ENCODE measurements at places on chromosomes 11 and 22.

DNA sequence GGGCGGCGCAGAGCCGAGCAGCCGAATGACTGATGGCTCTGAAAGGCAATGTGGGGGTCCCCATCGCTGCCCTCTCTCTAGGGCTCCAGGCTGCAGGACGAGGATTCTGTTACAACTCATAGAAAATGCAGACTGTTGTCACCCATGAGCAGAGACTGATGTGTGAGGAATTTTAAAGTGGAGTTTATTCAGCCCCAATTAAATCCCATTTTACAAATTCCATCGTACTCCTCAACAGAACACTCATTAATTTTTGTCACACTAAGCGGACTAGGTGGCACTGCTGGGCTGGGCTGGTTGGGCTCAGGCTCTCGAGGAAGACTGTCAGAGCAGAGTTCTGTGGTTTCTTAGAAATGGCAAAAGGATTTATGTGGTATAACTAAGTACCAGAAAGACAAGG lies 102.6 kb upstream of the SPON1 start:
- DNase-seq: no peak

- DNase-seq: no peak
Observed at GRCh38 chr11:118154641-118155040, 2.0 kb upstream of the SCN4B start.

GRCh38 chr11:110587972-110588371 lies 124.3 kb downstream of the ARHGAP20 start:
- DNase-seq: peak; percentile 45

DNA sequence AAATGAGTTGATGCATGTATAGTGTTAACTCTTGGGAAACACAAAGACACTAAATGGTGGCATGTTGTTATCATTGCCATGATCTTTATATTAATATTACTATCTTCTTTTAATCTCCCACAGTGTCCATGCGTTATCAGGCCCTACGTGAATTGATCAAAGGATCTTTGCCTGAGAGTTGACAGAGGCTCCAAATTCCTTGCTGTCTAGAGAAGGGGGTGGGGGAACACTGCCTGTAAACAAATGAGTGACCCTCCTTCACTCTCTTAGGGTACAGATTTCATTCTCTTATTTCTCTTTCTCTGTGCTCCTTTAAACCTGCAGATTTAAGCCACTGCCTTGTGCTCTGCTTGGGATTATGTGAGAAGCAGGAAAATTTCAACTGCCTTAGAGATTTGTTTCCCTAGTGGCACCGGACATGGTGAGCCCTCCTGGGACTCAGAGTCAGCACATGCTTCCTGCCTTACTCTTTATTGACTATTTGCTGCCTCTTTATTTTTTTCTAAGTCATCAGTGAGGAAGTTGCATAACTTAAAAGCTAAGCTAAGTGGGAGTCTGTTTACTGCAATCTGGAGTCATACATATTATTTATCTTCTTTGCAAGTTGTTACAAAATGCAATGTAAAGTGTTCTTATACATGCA lies 122.9 kb downstream of the MAML2 start:
- no peak for DNase-seq

DNA sequence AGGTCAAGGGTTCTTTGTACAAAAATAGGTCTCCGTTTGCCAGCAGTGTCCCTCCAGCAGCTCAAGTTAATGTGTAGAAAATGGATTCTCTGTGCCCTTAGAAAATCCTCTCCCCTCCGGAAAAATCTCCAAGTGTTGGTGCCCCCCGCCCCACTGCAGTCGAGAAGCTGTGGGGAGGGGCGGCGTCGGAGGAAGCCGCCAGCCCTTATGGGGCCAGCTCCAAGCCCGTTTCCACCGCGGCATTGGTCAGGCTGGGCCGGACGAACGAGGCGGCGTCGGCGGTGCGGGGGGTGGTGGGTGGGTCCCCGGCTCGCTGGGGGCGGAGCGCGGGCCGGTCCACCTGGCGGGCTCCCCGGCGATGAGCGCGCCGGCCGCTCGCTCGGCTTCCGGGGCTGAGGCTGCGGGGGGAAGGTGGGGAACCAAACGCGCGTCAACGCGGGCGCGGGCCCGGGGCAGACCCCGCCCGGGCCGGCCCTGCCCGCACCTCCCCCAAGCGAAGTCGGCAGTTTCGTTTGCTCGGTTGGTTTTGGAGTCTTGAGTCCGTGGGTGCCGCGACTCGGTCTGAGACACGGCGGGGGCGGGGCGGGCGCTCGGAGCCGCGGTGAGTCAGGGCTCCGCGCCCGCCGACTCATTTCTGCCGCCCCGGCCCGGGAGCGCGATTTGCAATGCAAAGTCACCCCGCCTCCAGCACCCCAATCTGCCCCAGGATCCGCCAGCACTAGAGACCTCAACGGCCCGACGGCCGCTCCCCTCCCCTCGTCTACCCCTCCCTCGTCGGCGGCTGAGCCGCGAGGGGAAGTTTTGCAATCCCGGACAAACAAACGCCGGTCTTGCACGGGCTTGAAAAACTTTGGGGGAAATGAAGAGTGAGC lies 1.4 kb downstream of the ASCL2 start:
- DNase-seq: no peak

DNA sequence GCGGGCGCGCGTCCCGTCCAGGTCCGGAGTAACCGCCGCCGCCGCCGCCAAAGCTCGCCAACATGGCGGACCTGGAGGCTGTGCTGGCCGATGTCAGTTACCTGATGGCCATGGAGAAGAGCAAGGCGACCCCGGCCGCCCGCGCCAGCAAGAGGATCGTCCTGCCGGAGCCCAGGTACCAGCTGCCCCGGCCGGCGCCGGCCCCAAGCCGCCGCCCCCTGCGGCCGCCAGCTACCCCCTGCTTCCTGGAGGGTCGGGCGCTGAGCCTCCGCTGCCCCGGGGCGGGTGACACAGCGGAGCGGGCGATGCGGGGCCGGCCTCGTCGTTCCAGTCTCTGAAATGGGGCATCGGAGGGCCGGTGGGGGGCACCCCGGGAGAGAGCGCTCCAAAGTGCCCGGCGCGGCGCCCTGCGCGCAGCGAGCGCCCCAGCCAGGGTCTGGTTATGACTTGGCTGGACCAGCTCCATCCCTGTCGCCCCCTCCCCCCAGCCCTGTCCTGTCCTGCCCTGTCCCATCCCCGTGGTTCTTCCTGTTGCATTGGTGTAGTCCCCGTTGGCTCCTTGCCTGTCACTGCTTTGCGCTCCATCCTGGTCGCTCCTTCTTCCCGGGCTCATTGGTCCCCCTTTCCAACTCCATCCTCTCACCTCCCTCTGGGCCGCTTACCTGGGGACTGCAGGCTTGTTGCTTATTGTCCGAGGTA lies 653 bp downstream of the GRK3 start:
- DNase-seq: no peak

DNA sequence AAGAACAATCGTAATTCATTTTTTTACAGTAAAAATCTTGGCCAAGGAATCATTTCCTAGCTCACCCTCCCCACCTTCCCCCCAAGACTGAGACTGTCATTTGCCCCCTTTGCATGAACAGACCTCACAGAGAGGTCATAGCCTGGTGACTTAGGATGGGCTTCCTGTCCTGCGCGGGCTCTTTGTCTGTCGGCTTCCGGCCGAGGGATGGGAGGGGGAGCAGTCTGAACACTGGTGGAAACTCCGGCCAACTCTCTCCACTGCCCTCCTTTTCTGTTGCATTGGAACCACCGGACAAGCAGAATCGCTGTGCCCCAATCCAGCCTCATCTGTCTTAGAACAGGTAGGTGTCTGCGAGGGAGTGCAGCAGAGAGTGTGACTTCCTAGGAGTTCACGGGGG lies 41.7 kb downstream of the TEAD1 start:
- no peak for DNase-seq

GRCh38 chr11:73439002-73439843 lies 63.0 kb downstream of the RELT start:
- DNase-seq: no peak

- DNase-seq: no peak
Observed at GRCh38 chr11:111731821-111732220, 34.4 kb downstream of the PPP2R1B start.

- no peak for DNase-seq
Observed at GRCh38 chr11:68978626-68978930, 2.2 kb downstream of the MRGPRD start.

- DNase-seq: peak; percentile 63
Observed at GRCh38 chr11:125345421-125346178, 150.5 kb downstream of the FEZ1 start.

DNA sequence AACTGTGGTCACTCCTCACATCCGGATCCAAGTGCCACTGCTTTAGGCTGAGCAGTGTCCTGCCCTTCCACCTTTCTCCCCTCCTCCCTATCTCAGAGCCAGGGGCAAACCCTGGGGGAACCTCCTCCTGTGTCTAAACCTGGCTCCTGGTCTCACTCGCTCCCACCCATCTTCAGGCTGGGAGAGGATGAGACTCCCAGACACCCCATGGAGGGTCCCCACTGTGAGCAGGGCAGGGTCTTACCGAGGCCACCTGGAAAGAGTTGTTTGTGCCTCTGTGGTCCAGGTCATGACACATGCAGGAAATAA lies 93.6 kb downstream of the PDE2A start:
- no peak for DNase-seq

- DNase-seq: peak; percentile 44
Observed at GRCh38 chr22:24175160-24175808, 6.0 kb upstream of the SUSD2 start.

GRCh38 chr11:121766166-121766565 lies 313.4 kb upstream of the SORL1-AS1 start:
- DNase-seq: no peak

GRCh38 chr11:119520966-119521365 lies 98.0 kb upstream of the THY1 start:
- DNase-seq: peak; percentile 27

DNA sequence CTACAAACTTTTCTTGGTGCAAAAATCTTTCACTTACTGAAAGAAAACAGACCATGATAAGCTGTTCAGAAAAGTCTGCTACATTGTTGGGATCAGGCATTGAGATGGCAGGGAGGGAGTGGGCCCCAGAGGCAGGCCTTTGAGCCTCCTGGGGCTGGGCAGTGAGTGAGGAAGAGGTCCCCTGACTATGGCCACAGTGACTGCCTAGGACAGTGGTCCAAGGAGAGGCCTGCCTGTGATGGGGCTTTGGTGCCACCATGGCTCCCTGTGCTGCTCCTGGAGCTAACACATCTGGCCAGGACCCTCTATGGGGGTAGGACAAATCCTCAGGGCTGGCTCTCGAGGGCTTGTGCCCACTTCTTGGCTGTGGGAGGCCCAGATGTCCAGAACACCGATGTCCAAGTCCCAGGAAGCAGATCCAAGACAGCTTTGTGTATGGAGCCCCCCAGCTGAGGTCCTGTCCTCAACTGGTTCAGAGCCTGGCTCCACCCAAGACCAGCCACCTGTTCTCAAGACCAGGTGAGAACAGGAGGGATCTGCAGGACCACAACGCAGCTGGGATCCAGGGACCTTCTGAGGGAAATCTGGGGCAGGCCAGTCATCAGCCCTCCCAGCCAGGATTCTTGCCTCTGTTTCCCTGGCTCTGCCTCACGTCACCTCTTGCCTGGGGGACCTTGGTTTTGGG lies 36.9 kb downstream of the PPM1F start:
- DNase-seq: no peak

DNA sequence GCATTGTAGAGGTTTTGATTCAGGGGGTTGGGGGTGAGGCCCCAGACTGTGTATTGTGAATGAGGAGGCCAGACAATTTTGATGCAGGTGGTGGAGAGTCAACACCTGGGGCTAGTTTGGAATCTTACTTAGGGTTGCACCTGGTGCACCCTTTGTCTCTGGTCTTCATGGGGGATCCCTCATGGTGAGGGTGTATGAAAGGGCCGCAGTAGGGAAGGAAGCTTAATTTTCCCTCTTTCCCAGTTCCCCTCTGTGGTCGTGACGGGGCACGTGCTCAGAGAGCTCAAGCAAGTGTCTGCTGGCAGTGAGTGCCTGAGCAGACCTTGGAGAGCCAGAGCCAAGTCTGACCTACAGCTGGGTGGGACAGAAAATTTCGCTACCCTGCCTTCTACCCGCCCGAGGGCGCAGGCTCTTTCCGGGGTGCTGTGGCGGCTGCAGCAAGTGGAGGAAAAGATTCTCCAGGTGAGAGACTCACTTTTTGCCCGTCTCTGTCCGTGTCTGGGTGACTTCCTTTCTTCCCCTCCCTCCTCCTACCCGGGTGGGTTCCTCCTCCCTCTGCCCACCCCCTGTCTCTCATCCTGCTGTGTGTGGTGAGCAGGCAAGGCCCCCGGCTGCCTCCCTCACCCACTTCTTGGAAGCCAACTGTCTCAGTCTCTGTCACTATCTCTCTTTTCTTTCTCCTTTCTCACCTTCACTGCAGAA lies 131.7 kb downstream of the MICAL2 start:
- no peak for DNase-seq

- DNase-seq: no peak
Observed at GRCh38 chr22:48370508-48371325, 1457.0 kb downstream of the BRD1 start.

DNA sequence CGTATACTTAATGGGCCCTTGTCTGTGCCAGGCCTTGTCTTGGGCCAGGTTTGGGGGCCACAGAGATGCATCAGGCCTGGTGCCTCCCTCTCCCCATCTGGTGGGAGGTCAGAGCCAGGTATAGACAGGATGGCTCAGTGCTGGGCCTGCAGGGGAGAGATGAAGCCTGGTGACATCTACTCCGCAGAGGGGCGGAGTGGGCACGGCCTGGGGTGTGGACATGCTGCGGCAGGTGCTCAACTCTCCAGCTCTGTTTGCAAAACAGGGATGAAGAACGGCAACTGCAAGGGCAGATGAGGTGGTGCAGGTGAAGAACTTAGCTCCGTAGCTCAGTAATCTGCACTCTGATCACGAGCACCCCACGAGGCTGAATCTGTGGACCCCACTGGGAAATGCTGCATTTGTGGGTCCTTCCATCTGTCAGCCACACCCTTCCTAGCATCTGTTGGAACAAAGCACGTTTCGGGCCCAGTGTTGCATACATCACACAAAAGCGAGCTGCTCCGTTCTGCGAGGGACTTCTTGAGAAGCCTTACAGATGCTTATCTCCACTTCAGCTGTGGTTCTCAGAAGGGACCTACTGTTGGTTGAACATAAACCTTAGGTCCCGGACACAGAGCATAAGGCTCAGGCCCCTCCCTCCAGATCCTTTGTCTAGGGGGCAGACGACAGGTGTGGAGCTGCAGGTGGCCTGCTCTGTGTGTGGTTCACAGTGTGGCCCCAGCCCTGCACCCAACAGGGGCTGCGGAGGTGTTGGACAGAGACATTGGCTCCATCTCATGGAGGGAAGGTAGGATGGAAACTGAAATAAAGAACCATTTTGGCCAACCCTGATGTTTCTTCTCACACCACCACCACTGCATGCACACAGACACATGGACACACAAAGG lies 78.3 kb downstream of the LRRC32 start:
- DNase-seq: no peak

GRCh38 chr11:76768088-76768908 lies 14.9 kb upstream of the TSKU start:
- DNase-seq: no peak

All from putamen (tissue), 1 donor.